ENCODE measurements at places on chromosomes 11 and 22.

DNA sequence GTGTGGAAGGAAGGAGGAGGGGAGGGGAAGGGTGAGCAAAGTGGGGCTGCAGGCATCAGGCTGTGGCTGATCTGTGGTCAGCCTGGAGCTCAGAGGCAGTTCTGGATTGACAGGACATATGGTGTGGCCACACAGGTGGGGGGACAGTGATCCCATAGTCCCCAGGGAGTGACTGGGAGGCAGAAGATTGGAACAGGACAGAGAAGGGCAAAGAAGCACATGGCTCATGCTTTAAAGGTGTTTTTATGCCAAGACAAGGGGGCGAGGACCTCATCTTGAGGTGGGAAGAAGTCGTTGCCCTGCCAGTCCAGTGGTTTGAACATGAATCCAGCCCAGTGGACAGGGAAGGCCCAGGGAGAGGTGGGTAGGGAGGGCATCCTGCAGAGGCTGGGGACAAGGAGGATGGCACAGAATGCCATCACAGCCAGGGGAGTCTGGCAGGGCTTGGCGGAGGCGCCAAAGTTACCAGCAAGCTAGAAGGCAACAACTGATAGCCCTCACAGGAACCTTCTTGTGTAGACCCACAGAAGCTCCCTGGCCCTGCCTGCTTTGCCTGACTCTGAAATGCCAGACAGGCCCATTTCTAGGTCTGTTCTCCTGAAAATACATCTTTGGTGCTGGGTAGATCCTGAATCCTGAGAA lies 3.1 kb downstream of the BET1L start:
- DNase-seq = no peak

DNA sequence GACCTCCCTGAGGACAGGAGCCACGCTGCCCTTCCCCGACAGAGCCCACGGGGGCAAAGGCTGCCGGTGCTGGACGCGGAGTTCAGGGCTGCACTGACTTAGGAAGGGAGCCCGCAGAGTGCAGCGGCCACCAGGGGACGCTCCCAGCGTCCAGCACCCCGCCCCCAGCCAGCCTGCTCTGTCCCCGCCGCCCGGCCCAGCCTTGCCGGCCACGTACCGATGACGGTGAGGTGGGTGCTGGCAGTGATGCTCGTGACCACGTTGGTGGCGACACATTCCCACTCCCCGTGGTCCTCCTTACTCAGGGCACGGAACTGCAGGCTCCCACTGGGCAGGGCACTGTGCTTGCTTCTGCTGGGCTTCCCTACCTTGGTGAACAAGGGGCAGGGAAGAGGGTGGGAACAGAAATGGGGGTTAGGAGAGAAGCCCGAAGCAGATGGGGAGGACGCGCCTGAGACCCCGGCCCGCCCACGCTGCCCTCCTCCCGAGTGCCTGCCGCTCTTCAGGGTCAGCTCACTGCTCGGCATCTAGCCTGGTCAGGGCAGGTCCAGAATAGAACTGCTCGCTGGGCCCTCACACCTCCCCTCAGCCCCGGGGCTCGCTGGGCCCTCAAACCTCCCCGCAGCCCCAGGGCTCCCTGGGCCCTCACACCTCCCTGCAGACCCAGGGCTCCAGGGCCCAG lies 25.9 kb downstream of the IGSF9B start:
- DNase-seq = no peak

DNA sequence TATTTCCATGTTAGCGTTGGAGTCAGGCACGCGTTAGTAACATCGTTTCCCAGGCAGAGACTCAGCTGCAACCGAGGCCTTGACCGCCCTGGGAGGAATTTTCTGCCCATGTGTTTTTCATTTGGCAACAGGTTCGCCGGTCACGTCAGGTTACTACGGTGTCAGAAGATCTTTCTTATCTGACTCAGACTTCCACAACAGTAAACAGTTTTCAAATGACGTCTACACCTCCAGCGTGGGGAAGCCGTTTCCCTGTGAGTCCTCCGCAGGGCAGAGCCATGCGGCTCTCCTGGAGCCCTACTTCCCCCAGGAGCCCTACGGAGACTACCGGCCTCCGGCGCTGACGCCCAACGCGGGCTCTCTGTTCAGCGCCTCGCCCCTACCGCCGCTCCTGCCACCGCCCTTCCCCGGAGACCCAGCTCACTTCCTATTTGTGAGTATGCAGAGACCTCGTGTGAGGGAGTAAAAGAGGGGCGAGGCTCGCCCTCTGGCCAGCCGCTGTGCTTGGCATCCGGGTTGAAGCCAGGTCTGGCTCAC lies 14.3 kb upstream of the POU2AF3 start:
- DNase-seq = no peak

DNA sequence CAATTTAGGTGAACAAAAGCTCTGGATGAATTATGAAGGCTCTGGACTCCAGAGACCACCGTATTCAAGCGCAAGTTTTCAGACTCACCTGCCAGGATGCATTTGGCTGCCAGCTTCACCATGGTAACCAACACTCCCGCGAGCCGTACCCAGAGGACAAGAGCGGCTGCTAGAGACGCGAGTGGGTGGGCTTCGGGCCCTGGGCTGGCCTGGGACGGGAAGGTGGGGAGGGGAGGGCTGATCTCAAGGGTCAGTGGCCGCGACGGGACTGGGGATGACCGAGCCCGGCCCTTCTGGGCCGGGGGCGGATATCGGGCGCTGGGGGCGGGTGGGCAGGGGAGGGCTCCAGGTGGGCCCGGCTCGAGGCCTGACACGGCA lies 344 bp downstream of the IFT27 start:
- DNase-seq = no peak

Measured in NCI-H1694 treated with DMSO at 0.1 percent for 48 hours (cell line).